ENCODE measurements at places on chromosomes 6 and 20.

DNA sequence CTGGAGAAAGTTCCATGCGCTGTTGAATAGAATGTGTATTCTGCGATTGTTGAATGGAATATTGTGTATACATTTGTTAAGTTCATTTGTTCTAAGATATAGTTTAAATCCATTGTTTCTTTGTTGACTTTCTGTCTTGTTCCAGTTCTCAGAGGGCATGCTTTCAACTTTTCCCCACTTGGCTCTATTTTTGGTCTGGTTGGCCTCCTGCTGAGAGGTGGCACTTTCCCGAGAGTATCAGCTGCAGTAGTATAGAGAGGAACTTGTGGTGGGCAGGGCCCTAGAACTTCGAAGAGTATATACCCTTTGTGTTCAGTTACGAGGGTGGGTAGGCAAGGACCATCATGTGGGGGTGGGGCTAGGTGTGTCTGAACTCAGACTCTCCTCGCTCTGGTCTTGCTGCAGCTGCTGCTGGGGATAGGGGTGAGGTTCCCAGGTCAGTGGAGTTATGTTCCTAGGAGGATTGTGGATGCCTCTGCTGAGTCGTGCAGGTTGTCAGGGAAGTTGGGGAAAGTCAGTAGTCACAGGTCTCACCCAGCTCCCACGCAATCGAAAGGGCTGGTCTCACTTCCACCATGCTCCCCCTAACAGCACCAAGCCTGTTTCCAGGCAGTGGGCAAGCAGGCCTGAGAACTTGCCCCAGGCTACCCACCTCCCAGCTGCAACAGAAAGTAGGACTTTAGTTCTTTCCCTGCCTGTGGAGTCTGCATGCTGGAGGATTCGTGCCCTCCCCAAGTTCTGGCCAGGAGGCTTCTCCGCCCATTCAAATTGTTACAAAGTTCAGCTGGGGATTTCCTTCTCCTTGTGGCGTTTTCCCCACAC, 118.9 kb upstream of the SSTR4 start:
- DNase-seq: no peak

- no peak for DNase-seq
Observed at GRCh38 chr6:150528648-150529285, 70.9 kb upstream of the PLEKHG1 start.

DNA sequence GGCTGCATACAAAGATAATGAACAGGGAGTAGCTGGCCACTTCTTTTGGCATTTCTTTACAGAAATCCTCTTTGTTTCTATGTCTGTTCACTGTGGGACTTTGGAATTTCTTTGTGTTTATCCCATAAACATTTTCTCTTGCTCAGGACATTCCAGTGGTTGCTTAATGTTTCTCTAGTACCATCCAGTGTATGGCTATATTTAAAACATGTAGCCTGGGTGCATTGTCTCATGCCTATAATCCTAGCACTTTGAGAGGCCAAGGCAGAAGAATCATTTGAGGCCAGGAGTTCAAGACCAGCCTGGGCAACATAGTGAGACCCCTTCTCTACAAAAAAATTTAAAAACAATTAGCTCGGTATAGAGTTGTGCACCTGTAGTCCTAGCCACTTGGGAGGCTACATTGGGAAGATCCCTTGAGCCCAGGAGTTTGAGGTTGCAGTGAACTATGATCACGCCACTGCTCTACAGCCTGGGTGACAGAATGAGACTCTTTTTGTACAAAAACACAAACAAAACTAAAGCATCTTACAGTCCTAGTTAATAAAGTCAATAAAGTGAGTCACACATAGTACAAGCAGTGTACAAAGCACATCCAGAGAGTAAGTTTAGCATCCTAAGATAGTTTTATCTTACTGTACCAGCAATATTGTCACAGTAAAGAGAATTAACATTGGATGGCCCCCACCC, 63.3 kb downstream of the ZFAND3 start:
- peak; percentile 37 for DNase-seq

GRCh38 chr6:84273048-84273809, 45.8 kb upstream of the CEP162 start:
- DNase-seq: no peak

DNA sequence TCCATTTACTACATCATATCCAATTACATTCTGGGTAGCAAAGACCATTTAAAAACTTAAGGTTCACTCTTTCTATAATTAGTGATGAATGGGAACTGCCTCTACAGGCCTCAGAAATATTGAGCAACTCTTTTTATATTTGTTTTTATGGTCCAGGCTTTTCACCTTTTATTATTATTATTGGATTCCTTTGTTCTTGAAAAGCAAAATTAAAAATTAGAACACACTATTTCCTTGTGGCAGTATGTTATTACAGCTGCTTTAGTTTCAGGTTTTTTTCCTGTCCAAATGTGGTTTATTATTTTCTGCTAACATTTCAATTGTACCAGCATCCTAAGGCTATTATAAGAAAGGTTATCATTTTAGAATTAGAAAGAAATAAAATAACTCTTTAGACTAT, 150.1 kb downstream of the FARS2 start:
- DNase-seq: no peak

DNA sequence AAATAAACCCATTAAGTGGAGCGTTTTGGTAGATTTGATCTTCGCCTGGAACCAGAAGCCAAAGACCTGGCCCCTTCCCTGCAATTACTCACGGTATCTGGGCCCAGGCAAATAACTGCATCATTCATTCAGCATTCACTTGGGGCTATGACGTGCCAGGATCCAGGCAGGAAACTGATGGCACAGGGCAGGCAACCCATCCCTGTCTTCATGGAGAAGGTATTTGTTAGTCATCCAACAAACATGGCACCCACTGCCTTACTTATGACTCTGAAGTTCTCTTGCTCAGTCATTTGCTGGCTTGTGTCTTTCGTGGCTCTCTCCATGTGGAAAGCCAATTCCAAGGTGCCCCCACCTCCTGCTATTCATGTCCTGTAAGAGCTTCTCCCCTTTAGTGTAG, 232.4 kb downstream of the BMP7 start:
- no peak for DNase-seq

GRCh38 chr20:46302106-46302505, 6.2 kb downstream of the CDH22 start:
- no peak for DNase-seq

GRCh38 chr6:35141007-35141655, at the start of gene TCP11:
Gene TCP11, minus strand, starts transcription at chr6:35141339. Its CDS starts 469 bp downstream, at chr6:35140870.
- no peak for DNase-seq

- no peak for DNase-seq
Observed at GRCh38 chr20:64162239-64162910, 1.9 kb upstream of the MYT1 start.

GRCh38 chr6:152404936-152405595, 232.1 kb downstream of the SYNE1 start:
- no peak for DNase-seq

DNA sequence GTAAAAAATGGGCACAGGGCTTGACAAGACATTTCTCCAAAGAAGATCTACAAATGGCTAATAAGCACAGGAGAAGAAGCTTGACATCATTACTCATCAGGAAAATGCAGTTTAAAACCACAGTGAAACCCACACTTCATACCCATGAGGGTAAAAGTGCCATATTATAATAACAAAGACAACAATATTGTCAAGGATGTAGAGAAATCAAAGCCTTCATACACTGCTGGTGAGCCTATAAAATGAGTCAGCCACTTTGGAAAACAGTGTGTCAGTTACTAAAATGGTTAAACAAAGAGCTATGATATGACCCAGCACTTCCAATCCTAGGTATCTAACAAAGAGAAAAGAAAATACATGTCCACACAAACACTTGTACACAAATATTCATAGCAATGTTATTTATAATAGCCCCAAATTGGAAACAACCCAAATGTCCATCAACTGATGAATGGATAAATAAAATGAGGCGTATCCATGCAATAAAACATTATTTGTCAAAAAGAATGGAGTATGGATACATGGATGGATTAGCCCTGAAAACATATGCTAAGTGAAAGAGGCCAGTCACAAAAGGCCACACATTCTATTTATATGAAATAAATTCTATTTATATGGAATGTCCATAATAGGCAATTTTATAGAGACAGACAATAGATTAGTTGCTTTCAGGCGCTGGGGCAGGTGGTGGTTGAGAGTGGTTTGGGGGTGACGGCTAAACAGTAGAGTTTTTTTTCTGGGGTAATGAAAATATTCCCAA, 11.5 kb upstream of the IL20RA start:
- DNase-seq: no peak

GRCh38 chr20:60365882-60366281, 407.7 kb downstream of the CDH26 start:
- DNase-seq: no peak

- DNase-seq: no peak
Observed at GRCh38 chr6:27541933-27542297, 69.0 kb upstream of the ZNF184 start.

- no peak for DNase-seq
Observed at GRCh38 chr6:31381666-31382065, 21.7 kb upstream of the MICA start.

DNA sequence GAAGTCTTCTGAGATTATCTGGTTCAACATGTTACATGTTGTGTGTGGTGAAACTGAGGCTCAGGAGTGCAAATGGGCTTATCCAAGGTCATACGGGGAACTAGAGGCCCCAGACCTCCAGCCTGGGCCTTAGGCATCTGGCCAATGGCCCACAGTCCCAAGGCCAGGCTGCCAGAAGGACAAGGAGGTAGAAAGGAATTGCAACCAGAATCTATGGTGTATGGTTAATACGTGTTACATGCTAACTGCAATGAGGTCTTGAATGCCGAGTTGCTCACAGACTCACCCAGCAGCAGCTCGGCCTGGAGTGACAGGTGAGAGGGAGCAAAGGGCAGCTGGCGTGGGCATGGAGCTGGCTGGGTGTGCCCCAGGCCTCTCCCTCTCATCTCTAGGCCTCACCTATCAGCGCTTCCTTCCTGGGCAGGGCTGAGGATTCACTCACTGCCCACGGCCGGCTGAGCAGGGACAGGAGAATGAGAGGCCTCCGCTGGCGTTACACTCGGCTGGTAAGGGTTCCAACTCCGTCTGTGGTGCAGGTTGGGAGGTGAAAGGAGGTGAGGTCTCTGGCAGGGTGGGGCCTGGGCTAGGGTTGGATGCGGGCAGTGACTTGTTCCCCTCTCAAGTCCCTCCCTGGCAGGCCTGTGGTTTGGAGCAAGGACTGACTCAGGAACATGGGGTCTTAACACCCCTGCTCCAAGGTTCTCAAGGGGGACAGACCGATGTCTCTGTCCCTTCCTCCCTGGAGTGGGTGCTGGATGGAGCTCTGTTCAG, at the start of gene TLDC2:
Gene TLDC2 (plus strand): TSS at position 437 of the 771 bp plus-strand sequence. CDS start 37 bp downstream, at position 474.
- no peak for DNase-seq

DNA sequence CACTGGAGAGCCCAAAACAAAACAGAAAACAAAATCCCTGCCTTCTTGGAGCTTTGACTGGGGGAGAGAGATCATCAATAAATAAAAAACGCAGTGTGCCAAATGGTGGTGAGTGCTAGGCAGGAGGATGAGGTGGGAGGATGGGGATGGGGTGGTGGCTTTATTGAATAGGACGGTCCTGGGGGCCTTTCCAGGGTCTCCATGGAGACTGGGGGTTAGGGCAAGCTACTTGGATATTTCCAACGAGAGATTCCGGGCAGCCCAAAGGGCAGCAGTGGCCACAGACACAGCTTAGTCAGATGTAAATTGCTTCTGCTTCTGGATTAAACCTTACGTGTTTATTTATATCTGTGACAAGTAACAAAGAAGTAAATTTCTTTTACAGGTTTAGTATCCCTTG, 700.1 kb downstream of the QKI start:
- no peak for DNase-seq

GRCh38 chr20:2170404-2170803, 68.8 kb downstream of the STK35 start:
- no peak for DNase-seq

DNA sequence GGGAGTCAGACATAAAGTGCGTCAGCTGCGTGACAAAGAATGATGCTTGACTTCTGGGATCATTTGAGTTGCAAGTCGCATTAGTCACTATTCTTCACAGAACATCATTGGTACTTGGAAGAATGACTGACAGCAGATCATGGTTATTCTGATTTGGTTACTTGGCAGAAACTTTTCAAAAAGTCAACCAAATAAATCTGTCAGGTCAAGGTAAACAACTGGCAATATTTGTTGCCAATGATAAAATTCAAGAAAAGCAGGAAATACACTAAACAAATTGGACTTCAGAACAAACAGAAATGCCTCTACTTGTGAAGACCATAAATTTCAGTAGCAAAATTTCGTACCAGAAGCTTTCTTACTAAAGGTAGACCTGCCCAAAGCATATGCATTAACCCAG, 221.6 kb downstream of the TFAP2A start:
- DNase-seq: no peak

GRCh38 chr6:33018904-33019303, 9.5 kb upstream of the HLA-DOA start:
- no peak for DNase-seq

GRCh38 chr6:40898073-40898472, 140.9 kb downstream of the UNC5CL start:
- DNase-seq: no peak

DNA sequence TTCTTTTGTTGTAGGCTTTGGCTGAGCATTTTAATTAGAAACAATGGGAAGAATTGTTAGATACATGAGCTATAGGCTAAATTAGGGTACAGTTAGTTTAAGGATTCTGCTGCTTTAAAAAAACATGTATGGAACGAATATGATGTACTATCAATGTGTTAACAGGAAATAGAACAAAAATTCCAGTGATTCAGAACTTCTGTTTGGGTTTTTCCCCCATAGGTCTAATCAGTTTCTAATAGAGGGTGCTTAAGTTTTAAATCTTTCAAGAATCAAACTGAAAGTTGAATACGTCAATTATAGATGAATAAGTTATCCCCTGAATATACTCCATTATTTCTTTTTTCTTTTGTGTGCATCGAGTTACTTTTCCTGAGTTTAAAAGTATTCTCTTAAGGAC, 1.9 kb downstream of the TAB2 start:
- no peak for DNase-seq

DNA sequence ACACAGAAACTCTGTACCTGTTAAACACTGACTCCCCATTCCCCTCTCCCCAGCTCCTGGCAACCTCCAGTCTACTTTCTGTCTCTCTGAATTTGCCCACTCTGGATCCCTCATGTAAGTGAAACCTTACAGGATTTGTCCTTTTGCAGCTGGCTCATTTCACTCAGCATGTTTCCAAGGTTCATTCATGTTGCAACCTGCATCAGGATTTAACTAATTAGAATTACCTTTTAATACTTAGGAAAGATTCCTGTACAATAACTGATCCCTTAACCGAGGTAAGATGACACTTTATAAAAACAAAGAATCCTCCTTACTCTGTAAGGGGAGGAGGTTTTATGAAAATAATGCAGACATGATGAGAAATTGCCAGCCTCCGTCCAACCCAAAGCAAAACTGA, 113.1 kb upstream of the MTHFD1L start:
- no peak for DNase-seq

GRCh38 chr6:37987559-37987958, 168.0 kb downstream of the ZFAND3 start:
- no peak for DNase-seq

All from MCF 10A (cell line).